Hindlimb muscle (tissue), 1 donor: ENCODE measurements at places on chromosomes 12 and 14. TPM values are rescaled to one million over a fixed set of nuclear protein-coding genes. Genes with fewer than 3 reads are reported as not detected.

DNA sequence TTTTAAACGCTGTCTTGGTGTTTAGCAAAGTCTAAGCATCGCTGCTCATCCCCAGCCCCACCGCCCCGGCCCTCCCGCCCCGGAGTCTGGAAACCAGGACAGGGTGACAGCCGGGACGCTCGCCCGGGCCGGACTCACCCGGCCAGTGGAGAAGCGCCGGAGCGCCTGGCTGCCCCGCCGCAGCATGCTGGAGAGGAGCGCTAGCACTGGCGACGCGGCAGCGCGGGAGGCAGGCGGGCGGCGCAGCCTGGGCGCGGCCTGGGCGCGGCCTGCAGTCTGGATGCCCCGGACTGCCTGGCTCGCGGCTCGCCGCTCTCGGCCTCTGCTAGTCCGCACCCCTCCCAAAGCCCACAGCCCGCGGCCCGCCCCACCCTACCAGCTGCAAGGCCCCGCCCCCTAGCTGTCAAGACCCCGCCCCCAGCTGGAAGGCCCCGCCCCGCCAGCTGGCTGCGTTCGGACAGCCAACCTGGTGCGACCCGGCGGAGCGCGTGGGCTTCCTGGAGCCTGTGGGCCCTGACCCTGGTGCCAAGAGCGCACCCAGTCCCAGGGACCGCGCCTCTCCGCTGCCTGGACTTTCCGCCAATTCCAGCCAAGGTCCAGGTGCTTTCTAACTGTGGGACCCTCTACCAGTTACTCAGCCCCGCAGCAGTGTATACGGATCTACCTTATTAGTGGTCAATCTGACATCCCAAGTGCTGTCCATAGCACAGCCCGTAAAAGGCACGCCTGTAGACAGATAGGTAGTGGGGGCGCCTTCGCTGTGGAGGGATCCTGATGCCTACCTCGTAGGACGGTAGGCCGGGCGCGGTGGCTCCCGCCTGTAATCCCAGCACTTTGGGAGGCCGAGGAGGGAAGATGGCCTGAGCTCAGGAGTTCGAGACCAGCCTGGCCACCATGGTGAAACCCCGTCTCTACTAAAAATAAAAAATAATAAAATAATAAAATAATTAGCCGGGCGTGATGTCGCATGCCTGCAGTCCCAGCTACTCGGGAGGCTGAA, at the start of gene ALDH1L2:
ALDH1L2 (minus strand) TSS at position 208 of the 1,000 bp plus-strand sequence; CDS start at position 186, 22 bp downstream.
- peak; percentile 68 for DNase-seq

DNA sequence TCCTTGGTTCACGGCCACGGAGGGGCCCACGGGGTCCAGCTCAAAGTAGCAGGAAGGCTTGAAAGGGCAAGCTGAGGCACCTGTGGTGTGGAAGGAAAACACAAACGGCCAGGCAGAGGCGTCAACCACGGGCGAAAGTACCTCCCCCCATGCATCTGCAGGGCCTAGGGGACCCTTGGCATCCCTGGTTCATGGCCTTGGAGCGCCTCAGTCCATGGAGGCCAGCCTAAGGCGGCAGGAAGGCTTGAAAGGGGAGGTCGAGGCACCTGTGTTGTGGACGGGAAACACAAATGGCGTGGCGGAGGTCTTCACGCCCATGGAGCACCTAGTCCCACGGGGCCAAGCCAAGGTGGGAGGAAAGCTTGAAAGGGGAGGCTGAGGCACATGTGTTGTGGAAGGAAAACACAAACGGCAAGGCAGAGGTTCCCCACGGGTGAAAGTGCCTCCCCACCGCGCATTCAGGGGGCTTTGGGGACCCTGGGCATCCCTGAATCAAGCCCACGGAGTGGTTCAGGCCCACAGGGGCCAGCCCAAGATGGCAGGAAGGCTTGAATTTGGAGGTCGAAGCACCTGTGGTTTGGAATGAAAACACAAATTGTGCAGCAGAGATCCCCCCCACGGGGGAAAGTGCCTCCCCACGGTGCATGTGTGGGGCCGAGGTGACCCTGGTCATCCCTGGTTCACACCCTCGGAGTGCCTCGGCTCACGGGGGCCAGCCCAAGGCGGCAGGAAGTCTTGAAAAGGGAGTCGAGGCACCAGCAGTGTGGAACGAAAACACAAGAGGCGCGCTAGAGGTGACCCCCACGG, 380.8 kb downstream of the ALG10 start:
- DNase-seq, result no peak

The PLEKHG7 gene
- 0.85 TPM for polyA plus RNA-seq

The OR6C2 gene
- not detected for polyA plus RNA-seq

The SVOP gene
- polyA plus RNA-seq, result 0.31 TPM

The CLEC1A gene
- polyA plus RNA-seq, result 2.3 TPM

GRCh38 chr14:87312169-87312893, 680.7 kb downstream of the GALC start:
- no peak for DNase-seq

- DNase-seq, result no peak
Observed at GRCh38 chr12:57146092-57146491, 1.3 kb downstream of the LRP1-AS start.

DNA sequence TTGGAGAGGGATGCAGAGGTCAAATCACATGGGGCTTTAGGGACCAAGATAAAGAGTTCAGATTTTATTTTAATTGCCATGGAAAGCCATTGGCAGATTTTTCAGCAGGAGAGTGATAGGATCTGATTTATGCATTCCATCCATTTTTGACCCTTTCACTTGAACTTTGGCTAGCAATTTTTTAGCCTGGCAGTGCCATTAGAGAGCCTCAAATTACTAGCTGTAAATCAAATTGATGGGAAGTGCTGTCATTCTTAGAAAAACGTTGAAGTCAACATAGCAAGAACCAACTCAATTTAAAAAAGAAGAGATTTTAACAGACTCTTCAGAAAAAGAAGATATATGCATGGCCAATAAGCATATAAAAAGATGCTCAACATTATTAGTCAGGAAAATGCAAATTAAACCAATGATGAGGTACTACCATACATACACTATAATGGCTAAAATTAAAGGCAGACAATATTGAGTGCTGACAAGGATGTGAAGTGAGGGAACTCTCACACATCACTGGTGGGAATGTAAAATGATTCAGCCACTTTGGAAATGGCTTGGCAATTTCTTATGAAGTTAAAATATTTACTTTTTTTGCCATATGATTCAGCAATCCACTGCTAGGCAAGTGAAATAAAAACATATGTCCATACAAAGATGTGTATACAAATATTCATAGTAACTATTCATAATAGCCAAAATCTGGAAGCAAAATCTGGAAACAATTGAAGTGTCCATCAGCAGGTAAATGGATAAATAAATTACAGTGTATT, 89.7 kb downstream of the PTCSC3 start:
- no peak for DNase-seq
